ENCODE measurements at places on chromosomes 3 and 15. TPM values are rescaled to one million over a fixed set of nuclear protein-coding genes. Genes with fewer than 3 reads are reported as not detected.

DNA sequence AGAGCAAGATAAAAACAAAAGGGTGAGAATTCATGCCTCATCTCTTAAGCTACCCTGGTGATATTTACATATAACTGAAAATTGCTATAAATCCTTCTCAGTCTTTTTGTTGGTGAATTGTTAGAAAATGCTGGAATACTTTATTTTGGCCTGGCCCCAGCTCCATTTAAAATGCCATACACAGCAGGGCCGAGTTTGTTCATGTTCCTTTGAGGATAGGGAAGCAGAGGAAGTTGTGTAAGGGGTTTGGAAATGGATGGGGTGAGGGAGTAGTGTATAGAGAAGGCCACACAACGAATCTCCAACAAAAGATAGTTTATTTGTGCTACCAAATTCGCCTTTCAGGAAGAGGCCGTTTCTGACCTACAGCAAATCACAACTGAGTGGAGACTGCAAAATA lies 78.6 kb upstream of the ADAMTS9 start:
- H3K36me3 ChIP-seq = no peaks in the 10 kb centered on the region
- H3K4me1 ChIP-seq = no peaks in the 10 kb centered on the region
- no peak for DNase-seq
- H3K27me3 ChIP-seq = no peaks in the 10 kb centered on the region
- H3K27ac ChIP-seq = no peak overlapping the region

DNA sequence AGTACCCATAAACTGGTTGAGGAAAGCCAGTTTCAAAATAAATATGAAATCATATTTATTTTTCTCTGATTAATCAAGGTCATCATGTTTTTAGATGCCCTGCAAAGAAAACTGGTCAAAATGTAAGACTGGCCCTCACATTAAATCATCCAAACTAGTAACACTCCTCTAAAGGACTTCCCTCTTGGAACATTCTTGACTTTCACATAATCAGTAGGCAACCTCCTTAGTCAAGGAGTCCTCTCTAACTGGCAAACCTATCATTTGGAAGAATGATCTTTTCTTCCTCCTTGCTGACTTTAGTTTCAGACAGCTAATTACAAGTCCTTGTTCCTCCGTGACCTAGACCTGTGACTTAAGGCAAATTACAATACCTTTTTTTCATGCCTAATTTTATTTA lies 82.5 kb upstream of the DCBLD2 start:
- H3K4me3 ChIP-seq = no peak overlapping the region
- no peaks in the 10 kb centered on the region for H3K36me3 ChIP-seq
- DNase-seq = no peak
- H3K27me3 ChIP-seq = no peaks in the 10 kb centered on the region

DNA sequence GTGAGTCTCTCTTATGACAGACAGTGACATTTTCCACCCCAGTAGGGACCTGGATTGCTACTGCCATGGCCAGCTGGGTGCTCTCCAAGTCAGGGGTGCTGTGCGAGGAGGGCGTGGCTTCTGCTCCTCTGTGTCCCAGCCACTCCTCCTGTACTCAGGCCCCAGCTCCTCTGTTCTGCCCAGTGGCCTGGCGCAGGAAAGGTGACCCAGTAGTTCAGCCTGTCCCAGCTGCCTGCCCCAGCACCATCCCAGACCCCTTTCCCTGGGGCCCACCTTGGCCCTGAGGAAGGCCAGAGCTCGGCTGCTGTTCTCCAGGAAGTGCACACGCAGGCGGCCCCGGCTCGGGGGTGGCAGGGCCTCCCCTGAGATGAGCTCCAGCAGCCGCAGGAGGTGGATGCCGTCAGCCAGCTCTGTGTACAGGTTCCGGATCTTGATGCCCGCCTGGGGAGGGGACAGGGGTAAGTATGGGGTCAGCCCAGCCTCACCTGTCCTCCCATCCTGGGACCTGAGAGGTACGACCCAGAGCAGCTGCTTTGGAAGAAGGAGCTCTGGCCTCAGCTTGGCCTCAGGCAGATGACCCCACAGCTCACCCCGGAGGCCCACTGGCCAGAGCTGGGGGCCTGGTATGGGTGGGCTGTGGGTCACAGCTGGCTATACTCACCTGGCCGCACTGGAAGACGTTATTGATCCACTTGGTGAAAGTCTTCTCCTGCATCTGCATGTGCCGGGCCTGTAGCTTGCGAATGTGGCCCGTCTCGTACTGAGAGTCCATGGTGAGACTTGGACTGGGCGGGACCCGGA lies 1.0 kb downstream of the SPTBN5 start:
- H3K4me3 ChIP-seq = no peak overlapping the region
- peaks cover 39% of the 10 kb centered on the region for H3K4me1 ChIP-seq
- no peaks in the 10 kb centered on the region for H3K27me3 ChIP-seq
- H3K36me3 ChIP-seq = no peaks in the 10 kb centered on the region

- peak overlapping the region; percentile 47 for H3K27ac ChIP-seq
- peak; percentile 21 for DNase-seq
- peak overlapping the region; percentile 99 for H3K4me3 ChIP-seq
- H3K27me3 ChIP-seq = no peaks in the 10 kb centered on the region
- peaks cover 62% of the 10 kb centered on the region for H3K4me1 ChIP-seq
These were observed 456.3 kb downstream of the FOXP1 start for GRCh38 chr3:71127052-71127831.

DNA sequence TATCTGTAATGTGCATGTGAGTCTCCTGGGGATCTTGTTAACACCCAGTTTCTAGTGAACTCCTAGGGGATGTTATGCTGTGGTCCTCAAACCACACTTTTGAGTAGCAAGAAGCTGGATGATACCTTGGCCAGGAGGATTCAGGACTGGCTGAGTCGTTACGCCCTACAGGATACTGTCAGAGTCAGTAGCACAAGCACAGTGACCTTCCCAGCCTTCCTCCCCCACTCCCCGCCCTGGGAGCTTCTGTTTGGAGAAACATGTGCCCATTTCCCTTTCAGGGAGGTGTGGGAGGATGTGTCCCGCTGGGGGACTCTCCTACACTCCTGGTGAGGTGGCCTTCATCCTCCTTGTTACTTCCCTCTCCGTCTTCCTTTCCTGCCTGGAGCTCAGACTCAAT lies 76.4 kb upstream of the TRPM1 start:
- H3K36me3 ChIP-seq = no peaks in the 10 kb centered on the region
- H3K27me3 ChIP-seq = peaks cover 6% of the 10 kb centered on the region
- H3K27ac ChIP-seq = no peak overlapping the region

- H3K36me3 ChIP-seq = no peaks in the 10 kb centered on the region
- DNase-seq = no peak
- no peak overlapping the region for H3K27ac ChIP-seq
These were observed 71.3 kb upstream of the THSD4 start for GRCh38 chr15:71044006-71044405.

- no peaks in the 10 kb centered on the region for H3K27me3 ChIP-seq
- no peak for DNase-seq
- H3K4me1 ChIP-seq = no peaks in the 10 kb centered on the region
- H3K4me3 ChIP-seq = no peak overlapping the region
- H3K36me3 ChIP-seq = no peaks in the 10 kb centered on the region
These were observed 55.8 kb downstream of the ADCY5 start for GRCh38 chr3:123392871-123393620.

GRCh38 chr3:13869761-13870343 lies 10.0 kb downstream of the WNT7A start:
- peaks cover 21% of the 10 kb centered on the region for H3K4me1 ChIP-seq
- H3K27ac ChIP-seq = no peak overlapping the region
- no peak overlapping the region for H3K4me3 ChIP-seq
- no peak for DNase-seq
- no peaks in the 10 kb centered on the region for H3K36me3 ChIP-seq

DNA sequence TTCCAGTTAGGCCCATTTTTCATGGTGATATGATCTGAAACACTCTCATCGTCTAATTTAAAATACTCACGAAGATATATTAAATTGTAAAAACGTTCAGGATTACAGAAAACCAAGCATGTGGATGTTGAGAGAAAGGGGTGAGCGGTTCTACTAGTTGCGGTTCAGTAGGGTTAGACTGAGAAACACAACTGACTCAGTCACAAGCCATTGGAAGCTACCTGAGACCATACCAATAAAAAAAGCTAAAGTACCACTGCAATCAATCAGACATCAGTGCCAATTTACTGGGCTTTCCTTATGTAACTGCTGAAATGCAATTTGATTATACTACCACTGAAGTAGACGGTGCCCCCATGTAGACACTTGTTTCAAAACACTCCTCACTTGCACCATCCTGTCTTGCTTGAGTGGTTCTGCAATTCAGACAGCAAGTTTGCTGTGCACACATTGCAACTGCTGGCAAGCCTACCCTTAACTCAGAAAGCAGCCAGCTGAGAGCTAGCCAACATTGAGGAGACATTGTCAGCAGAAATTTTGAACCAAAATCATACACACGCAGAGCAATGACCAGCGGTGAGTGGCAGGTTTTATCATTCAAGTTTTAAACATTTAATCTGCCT lies 368.7 kb upstream of the ARHGEF26 start:
- H3K36me3 ChIP-seq = no peaks in the 10 kb centered on the region
- no peaks in the 10 kb centered on the region for H3K27me3 ChIP-seq
- H3K4me1 ChIP-seq = no peaks in the 10 kb centered on the region

- H3K27me3 ChIP-seq = no peaks in the 10 kb centered on the region
- H3K27ac ChIP-seq = no peak overlapping the region
- H3K36me3 ChIP-seq = peaks cover 54% of the 10 kb centered on the region
- no peak overlapping the region for H3K4me3 ChIP-seq
- DNase-seq = no peak
- no peaks in the 10 kb centered on the region for H3K4me1 ChIP-seq
These were observed 61.3 kb downstream of the HERC2 start for GRCh38 chr15:28260722-28261121.

- H3K4me3 ChIP-seq = no peak overlapping the region
- H3K36me3 ChIP-seq = no peaks in the 10 kb centered on the region
- H3K4me1 ChIP-seq = no peaks in the 10 kb centered on the region
- H3K27ac ChIP-seq = no peak overlapping the region
These were observed 944 bp downstream of the SLITRK3 start for GRCh38 chr3:165195241-165195639.

GRCh38 chr15:71575474-71576045 lies 234.8 kb upstream of the NR2E3 start:
- no peak overlapping the region for H3K27ac ChIP-seq
- H3K27me3 ChIP-seq = peaks cover 6% of the 10 kb centered on the region
- H3K4me1 ChIP-seq = no peaks in the 10 kb centered on the region
- no peaks in the 10 kb centered on the region for H3K36me3 ChIP-seq

GRCh38 chr3:40997711-40998519 lies 201.4 kb upstream of the CTNNB1 start:
- H3K4me1 ChIP-seq = peaks cover 6% of the 10 kb centered on the region
- H3K27ac ChIP-seq = no peak overlapping the region
- no peaks in the 10 kb centered on the region for H3K27me3 ChIP-seq
- H3K4me3 ChIP-seq = no peak overlapping the region
- DNase-seq = no peak

GRCh38 chr15:60627298-60627943 lies 148.5 kb upstream of the ICE2 start:
- no peaks in the 10 kb centered on the region for H3K27me3 ChIP-seq
- H3K36me3 ChIP-seq = no peaks in the 10 kb centered on the region
- DNase-seq = no peak
- H3K27ac ChIP-seq = no peak overlapping the region

DNA sequence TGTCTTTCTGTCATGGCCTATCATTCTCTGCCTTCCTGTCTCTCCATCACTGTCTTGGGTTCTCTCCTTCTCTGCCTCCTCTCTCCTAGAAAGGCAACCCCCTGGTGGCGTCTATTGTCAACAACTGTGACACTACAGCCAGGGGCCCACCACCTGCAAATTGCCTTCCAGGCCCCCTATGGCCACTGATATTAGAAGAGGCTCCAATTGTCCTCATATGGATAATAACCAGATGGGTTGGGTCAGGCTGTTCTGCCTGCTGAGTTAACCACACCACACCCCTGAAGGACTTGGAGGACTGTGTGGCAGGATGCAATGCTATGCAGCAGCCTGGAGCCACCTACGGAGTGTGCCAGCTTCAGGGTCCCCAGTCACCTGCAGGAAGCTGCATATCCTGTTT lies 665.0 kb downstream of the NTRK3 start:
- H3K27me3 ChIP-seq = no peaks in the 10 kb centered on the region
- DNase-seq = no peak
- no peaks in the 10 kb centered on the region for H3K4me1 ChIP-seq
- H3K4me3 ChIP-seq = no peak overlapping the region
- no peak overlapping the region for H3K27ac ChIP-seq

GRCh38 chr3:43764471-43764870 lies 73.7 kb downstream of the ABHD5 start:
- DNase-seq = no peak
- H3K36me3 ChIP-seq = no peaks in the 10 kb centered on the region
- H3K27ac ChIP-seq = no peak overlapping the region
- H3K4me1 ChIP-seq = peaks cover 7% of the 10 kb centered on the region
- no peak overlapping the region for H3K4me3 ChIP-seq

DNA sequence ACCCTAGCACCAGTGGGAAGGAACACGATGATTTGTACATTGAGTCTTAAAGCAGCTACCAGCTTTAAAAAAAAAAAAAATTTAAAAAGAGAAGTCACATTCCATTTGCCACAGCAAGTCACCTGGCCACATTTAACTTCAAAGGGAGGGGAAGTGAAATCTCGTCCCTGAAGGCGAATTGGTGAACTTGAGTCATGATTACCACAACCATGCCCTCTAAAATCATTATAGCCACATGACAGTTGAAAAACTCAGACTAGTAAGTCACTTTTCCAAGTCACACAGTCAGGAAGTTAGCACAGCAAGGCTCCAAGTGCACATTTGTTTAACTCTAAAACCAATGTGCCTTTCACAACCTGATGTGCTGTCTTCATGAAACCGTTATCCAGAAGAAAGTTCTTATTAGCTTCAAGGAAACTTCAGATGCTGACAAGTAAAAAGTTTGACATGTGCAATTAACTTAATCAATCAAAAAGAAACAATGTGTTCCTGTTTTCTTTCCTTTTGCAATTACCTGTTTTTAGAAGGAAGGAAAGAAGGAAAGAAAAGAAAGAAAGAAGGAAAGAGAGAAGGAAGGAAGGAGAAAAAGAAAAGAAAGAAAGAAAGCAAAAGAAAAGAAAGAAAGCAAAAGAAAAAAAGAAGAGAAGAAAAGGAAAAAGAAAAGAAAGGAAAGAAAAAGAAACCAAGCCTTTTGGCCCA lies 8.3 kb upstream of the THSD4 start:
- H3K27me3 ChIP-seq = no peaks in the 10 kb centered on the region
- no peak for DNase-seq
- no peak overlapping the region for H3K27ac ChIP-seq
- H3K4me3 ChIP-seq = no peak overlapping the region
- no peaks in the 10 kb centered on the region for H3K4me1 ChIP-seq

- H3K27ac ChIP-seq = no peak overlapping the region
- no peak overlapping the region for H3K4me3 ChIP-seq
- no peak for DNase-seq
- peaks cover 6% of the 10 kb centered on the region for H3K4me1 ChIP-seq
- no peaks in the 10 kb centered on the region for H3K27me3 ChIP-seq
- H3K36me3 ChIP-seq = no peaks in the 10 kb centered on the region
These were observed 33.2 kb downstream of the CIP2A start for GRCh38 chr3:108555966-108556581.

Gene A4GNT
- not detected for total RNA-seq

Gene APOD
- not detected for total RNA-seq

Gene LRRC2
- 2.4 TPM for total RNA-seq

Gene CHDH
- total RNA-seq = 4.3 TPM

Gene C15orf39
- total RNA-seq = 19.5 TPM

Gene DNASE1L3
- total RNA-seq = not detected

Gene GOLGA6L22
- not detected for total RNA-seq

Measured in CD4-positive, CD25-positive, alpha-beta regulatory T cell (primary cell).